ENCODE measurements at places on chromosomes 6 and 20.

DNA sequence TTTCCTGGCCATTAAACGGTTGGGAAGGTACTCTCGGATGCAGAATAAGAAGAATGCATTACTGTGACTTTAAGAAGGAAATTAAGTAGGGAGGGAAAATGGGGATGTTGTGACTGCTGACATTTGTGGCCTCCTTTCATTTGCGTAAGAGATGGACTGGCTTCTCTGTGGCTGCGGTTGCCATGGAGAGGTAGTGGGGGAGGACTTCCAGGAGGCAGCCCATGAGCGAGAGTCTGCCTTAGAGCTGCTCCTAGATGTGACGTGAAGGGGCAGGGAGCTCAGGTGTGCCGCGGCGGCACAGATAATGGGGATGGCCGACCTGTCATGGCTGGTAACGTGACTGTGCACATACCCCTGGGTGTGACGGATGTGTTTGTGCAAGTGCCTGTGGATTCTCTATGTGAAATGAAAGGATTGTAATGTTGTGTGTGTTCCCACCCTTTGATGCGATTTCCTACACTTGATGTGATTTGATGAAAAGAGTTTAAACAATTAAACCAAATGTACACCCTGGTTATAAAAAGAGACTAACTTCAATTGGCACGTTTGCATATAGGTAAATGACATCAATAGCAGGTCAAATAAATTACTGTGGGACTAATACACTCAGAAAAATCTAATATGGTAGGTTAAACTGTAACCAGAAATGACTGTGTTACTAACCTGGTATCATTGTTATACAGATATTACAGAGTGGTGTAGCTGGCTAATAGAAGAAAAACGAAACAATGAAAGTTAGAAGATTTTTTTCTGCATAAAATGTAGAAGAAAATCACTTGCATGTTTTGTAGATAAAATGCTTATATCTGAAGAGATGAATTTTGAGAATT is 48.9 kb downstream of the HIVEP1 start:
- DNase-seq = peak; percentile 46

- DNase-seq = no peak
Measured at GRCh38 chr6:148599967-148600426, 146.8 kb upstream of the UST start.

GRCh38 chr6:154111025-154111424 is 72.0 kb downstream of the OPRM1 start:
- DNase-seq = no peak

DNA sequence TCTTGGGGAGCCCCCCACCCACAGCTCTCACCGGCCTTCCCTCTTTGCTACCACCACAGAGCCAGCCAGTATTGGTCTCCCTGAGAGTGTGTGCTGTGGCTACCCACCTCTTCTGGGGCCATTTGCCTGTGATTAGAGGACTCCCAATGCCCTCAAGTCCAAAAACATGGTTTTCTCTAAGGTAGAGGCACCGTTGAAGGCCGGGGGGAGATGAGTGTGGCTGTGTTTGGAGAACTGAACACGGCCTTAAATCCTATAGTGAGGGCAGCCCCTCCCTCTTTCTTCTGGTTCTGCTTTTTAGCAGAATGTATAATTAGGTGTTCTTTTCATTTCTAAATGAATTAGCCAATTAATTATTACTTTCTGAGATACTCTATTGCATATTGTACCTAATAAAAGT is 2.5 kb downstream of the CCR6 start:
- DNase-seq = no peak

DNA sequence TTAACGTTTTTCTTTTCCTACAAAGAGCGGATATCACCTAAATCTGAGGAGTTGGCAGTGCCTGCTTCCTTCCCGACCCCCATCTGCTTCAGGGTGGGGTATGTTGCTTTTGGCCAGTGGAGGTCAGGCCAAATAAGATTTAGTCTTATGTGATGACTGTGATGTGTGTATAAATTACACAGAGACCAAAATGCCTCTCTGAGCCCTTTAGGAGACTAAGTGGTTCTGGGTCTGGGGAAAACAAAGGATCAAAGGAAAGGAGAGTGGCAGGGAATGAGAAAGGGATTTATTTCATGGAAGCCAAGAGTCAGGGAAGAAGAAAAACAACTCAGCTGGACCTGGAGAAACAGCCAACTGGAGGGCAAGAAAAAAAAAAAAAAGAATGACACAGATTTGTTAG is 39.1 kb upstream of the TBC1D7 start:
- DNase-seq = no peak

Measured in stimulated activated CD8-positive, alpha-beta memory T cell treated with anti-CD3 and anti-CD28 coated beads, Interleukin-15, amount 100 ng/mL, for 4 hours (primary cell).